ENCODE measurements at places on chromosomes 11 and 22.

DNA sequence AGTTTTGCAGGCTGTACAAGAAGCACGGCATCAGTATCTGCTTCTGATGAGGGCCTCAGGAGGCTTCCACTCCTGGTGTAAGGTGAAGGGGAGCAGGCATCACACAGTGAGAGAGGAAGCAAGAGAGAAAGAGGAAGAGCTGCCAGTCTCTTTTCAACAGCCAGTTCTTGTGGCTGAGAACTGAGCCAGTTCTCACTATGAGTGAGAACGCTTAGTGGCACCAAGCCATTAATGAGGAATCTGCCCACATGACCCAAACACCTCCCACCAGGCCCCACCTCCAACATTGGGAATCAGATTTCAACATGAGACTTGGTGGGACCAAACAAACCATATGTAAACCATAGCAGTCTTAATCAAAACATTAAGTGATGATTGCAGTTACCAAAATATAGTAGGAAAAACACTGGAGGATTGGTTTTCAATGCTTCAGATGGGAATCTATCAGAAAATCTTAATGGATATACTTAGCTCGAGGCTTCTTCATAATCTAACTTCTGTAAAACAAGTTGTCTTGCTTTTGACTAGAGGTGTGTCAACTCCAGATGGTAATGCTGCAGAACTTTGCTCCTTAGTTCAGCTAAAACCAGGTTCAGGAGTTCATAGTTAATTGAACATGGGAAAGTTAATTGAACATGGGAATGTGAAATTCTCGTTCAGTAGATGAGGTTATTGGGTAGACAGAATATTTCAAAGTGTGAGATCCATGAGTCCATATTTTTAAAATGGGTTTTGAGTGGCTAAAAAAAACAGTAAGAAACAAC lies 12.2 kb downstream of the FAR1 start:
- no peak for DNase-seq

DNA sequence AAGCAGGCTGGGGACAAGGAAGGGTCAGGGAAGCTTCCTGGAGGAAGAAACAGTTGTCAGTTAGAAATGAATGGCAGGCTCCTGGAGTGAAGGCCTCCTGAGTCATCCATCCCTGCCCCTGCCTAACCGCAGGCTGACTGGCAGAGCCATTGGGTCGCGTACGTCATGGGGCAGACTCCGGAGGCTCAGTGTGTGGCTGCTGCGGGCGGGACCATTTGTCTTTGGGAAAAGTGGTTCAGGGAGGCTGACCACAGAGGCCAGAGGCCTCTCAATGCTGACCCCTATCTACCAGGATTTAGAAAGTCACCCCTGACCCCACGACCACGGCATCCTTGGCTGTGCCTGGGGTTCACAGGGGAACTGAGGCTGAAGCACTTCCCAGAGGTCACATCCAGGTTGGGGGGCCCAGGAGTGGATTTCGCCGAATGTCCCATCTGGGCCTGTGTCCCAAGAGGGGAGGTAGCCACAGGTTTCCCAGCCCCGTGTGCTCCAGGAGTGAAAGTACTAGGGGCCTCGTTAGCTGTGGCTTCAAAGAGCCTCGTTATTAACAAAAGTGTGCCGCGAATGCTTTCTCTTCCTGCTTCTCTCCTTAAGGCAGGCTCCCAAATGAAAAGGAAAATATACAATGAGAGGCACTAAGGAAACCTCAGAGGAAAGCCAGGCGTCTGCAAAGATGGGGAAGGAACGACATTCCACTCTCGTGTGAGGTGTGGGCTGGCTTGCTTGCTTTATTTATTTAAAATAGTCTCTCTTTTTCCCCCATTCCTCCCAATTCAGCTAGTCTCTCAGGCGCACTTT lies 58.9 kb downstream of the FLRT1 start:
- no peak for DNase-seq

- DNase-seq, result no peak
These were observed 84.5 kb upstream of the RASSF10 start for GRCh38 chr11:12924650-12925049.

GRCh38 chr11:33713151-33713855 lies 12.7 kb upstream of the C11orf91 start:
- no peak for DNase-seq

GRCh38 chr11:90803831-90804230 lies 581.0 kb upstream of the CHORDC1 start:
- DNase-seq, result no peak

DNA sequence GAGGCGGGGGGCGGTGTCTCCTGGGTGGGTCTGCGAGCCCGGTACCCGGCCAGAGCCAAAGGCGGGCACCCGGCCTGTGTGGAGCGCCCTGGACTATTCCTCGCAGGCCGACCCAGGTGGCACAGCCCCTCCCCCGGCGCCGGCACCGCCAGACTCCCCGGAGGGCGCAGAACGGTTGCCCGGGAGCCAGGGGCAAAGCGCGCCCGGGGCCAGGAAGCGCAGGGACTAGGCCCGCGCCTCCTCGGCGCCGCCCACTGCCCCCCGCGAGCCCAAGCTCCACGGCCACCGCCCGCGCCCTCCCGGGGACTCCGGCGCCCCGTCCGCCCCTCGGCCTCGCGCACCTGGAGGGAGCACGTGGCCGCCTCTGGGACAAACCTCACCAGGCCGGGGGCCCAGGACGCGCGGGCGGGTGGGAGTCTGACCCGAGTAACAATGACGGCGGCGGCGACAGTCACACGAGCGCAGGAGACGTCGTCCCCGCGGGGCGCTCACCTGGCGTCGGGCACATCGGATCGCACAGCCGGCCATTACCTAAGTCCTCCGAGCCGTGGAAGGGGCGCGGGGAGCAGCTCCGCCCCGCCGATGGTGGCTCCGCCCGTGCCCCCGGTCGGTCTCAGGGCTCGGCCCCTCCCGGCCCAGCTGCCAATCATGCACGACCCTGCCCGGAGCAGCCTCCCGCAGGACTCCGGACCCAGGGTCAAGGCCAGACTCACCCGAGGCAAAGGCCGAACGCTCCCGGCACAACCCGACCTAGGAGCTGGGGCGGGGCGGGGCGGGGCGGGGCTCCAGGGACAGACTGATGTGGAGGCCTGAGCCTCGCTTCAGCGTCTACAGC lies 7.4 kb downstream of the PLXNB2 start:
- DNase-seq, result no peak

DNA sequence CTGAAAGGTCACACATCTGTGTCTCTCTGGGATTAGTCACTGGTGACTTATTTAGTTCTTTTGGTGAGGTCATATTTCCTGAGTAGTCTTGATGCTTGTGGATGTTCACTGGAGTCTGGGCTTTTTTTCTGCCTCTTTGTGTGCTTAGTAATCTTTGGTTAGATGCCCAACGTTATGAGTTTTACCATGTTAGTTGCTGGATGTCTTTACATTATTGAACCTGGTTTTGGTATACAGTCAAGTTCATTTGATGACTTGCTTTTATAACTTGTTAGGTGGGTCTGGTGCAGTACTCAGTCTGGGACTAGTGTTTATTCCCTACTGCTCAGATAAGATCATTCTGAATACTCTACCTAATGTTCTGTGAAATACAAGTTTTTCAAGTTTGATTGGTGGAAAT lies 26.2 kb upstream of the SLC37A2 start:
- DNase-seq, result no peak

- no peak for DNase-seq
These were observed 93.9 kb upstream of the PITPNB start for GRCh38 chr22:28012832-28013460.

DNA sequence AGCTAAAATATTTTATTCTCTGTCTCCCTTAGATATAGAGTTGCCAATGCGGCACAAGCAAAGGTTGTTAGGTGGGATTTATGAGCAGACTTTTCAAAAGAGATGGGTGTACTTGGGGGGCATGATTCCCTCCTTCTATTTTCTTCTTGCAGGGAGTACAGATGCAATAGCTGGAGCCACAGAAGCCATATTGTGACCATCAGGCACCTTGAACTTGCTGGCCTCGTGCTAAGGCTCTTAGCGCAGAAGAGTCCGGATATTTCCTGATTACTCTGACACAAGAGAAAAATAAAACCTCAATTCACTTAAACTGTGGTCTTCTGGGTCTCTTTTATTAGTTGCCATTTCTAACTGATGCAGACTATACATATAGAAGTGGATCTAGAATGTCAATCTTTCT lies 547.4 kb downstream of the MIAT start:
- DNase-seq, result no peak

- DNase-seq, result no peak
These were observed 52.4 kb downstream of the MCM5 start for GRCh38 chr22:35452351-35452781.

GRCh38 chr11:31817621-31818424 lies 6.7 kb upstream of the PAX6 start:
- no peak for DNase-seq

DNA sequence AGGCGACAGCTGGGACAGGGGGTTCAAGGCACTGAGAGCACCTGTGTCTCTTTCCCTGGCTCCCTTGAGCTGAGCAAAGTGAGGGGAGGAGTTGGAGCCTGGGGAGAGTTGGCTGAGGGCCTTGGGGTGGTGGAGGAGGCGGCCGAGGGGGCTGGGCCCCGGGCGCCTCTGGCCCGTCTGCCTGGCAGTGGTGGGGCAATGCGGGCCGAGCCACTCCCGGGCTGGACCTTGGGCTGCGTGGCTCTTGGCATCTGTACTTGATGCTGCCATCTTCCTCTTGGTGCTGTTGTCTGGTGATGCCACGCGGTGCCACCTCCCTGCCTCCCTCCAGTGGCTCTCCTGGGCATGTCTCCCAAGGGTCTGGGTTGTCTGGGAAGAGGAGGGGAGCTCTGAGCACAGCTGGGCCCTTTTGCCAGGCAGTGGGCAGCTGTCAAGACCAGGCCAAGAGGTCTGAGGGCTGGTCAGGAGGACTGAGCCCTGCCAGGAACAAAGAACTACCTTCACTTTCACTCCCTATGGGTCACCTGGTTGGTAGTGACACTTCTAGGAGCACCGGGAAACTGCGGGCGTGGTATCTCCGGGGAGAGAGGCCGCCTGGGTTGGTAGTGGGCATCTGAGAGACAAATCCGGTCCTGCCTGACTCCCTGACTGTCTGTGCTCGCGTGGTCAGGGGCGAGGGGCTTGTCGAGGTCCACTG lies 1.3 kb downstream of the GRIK4 start:
- no peak for DNase-seq

DNA sequence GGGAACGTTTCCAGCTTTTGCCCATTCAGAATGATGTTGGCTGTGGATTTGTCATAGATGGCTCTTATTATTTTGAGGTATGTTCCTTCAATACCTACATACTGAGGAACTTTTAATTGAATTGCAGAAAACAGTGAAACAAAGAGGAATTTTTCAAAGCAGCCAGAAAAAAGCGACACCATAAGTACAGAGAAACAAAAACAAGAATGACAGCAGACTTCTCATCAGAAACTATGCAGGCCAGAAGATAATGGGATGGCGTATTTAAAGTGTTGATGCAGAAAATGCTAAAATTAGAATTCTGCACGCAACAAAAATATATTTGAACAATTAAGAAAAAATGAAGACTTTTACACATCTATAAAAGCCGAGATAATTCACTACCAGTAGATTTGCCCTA lies 95.4 kb upstream of the TIMP3 start:
- no peak for DNase-seq

DNA sequence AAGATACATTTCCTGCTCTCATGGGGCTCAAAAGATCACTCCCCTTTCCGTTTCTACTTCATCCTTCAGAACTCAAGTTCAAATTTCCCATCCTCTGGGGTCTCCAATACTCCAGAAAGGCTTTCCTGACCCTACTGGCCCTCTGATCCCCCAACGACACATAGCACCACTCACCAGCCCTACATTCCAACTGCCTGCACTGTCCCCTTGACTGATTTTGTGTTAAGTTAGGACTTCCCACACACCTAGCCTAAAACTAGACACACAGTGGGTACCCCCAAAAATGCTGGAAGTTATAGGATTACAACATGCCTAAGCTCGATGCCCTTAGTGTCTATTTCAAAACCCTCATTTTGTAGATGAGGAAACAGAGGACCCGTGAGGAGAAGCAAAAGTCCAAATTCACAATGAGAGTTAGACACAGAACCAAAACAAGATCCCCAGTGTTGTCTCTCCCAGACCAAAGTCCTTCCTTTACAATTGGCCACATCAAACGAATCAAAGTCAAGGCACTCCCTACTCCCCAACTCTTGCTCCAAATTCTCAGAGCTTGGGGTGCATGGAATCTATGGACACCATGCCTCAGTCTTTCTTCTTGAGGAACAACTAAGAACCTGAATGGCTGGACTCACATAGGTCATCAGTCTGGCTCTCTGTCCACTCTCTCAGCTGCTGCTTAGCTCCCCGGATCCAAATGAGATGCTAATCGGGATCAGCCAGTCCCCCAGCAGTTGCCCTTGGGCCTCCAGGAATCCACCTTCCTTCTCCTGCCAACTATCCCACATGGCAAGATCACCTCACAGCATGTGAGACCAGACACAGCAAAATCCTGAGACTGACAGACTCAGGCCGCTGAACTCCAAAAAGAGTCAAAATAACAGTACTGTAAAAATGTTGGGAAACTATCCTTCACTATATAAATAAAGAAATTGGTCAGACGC lies 1.7 kb downstream of the CLPB start:
- no peak for DNase-seq

GRCh38 chr11:47010179-47010578 lies 73.6 kb downstream of the CSTPP1 start:
- DNase-seq, result no peak

DNA sequence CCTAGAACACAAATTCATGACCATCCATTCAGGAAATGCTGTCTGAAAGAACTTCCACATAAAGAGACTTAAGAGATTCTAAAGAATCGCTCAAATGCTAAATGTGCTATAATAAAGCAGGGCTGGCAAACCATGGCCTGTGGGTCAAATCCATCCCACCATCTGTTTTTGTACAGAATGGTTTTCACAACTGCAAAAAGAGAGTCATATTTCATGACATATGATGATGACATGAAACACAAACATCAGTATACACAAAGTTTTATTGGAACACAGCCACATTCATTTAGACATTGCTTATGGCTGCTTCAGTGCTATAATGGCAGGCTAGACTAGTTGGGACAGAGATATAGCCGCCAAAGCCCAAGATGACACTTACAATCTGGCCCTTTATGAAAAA lies 85.1 kb downstream of the RRAS2 start:
- no peak for DNase-seq

DNA sequence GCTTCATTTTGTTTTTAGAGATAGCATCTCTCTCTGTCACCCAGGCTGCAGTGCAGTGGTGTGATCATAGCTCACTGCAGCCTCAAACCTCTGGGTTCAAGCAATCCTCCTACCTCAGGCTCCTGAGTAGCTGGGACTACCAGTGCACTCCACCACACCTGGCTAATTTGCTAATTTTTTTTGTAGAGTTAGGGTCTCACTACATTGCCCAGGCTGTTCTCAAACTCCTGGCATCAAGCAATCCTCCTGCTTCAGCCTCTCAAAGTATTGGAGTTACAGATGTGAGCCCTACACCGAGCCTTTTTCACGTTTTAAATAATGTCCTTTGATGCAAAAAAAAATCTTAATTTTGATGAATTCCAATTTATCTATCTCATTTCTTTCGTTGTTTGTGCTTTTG lies 75.4 kb upstream of the LINC01488 start:
- DNase-seq, result no peak

DNA sequence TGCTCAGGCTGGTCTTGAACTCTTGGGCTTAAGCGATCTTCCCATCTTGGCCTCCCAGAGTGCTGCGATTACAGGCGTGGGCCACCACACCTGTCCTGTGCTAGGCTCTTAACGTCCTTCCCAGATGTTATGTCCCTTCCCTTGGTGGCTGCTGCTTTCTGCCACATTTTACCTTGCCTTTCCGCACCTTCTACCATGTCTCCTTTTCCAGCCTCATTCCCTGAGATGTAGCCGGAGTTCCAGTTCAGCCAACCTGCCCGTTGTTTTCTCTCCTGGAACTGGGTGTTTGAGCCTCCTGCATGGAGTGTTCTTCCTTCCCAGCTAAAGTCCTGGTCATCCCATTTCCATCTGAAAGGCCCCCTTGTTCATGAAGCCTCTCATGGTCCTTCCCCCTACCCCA lies 95.3 kb downstream of the PTPRJ start:
- no peak for DNase-seq
